Esophagus squamous epithelium (tissue), 5 donors: ENCODE measurements at places on chromosomes 6 and 20. TPM values are rescaled to one million over a fixed set of nuclear protein-coding genes. Genes with fewer than 3 reads are reported as not detected.

DNA sequence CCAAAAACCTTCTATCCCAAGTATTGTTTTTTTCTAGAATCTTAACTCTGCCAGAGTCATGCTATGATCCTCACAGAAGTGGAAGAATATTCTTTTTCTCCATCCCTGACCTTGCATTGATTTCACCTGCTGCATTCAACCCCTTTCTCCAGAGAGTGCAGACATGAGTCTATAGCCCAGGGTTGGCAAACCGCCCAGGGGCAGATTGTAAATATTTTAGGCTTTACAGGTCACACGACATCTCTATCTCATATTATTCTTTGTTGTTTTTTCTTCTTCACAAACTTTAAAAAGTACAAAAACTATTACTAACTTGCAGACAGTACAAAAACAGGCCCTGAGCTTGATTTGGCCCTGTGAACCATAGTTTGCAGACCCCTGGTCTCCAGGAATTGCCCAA, 112.1 kb upstream of the ASF1A start:
- DNase-seq, result no peak

DNA sequence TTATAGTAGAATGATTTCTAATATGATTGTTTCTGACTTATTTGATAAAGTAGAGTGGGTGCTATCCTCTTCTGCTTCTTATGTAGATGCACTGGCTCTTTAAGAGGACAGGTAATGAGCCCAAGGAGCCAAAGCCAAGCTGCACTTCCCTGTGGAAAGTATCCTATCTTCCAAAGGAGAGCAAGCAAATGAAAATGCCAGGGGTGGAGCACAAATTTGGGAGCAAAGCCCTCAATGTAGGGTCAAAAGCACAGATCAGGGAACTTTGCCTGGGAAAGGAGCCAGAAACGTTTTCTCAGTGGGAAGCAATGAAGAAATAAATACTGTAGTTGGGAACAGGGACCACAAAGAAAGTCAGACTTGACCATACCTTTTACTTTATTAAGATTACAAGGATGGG, 242.9 kb downstream of the SYNE1 start:
- DNase-seq, result no peak

DNA sequence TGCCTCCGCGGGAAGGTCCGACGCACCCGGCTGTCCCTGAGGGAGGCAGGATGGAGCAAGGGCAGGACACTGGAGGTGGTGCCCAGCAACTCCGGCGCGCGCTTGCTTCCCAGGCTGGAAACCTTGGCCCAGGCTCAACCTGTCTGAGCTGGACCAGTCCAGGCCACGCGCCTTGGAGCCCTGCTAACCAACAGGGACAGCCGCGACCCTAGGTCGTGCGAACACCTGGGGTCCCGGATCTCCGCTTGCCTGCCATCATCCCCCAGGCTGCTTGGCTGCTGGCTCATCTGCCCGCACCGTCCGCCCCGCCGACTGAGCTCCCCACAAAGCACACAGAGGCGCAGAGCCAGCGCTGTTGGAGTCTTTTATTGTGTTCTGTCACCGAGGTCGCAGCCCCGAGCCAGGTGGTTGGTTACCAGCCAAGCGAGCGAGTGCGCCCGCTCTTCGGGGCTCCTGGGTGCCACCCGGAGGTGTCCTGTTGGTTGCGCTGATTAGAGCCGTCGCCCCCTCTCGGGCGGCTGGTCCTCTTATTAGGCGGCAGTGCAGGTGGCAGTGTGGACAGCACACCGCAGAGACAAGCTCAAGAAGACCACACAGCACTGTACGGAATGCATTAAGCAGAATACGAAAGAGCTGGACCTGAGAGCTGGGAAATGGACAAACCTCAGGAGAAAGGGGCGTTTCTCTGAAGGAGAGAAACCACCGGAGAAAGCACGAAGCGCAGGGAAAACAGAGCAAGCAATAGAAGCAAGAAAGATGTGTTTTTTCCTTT, 3.8 kb downstream of the COL12A1 start:
- DNase-seq, result no peak

- no peak for DNase-seq
These were observed 13.7 kb downstream of the ABHD12 start for GRCh38 chr20:25376886-25377285.

GRCh38 chr6:116500969-116501433, 10.4 kb upstream of the CALHM5 start:
- DNase-seq, result no peak

Gene ADTRP
- 0.79 TPM for total RNA-seq

GRCh38 chr6:25316626-25317025, 37.5 kb downstream of the CARMIL1 start:
- DNase-seq, result no peak

- no peak for DNase-seq
These were observed 88.8 kb upstream of the PRND start for GRCh38 chr20:4632876-4633275.

DNA sequence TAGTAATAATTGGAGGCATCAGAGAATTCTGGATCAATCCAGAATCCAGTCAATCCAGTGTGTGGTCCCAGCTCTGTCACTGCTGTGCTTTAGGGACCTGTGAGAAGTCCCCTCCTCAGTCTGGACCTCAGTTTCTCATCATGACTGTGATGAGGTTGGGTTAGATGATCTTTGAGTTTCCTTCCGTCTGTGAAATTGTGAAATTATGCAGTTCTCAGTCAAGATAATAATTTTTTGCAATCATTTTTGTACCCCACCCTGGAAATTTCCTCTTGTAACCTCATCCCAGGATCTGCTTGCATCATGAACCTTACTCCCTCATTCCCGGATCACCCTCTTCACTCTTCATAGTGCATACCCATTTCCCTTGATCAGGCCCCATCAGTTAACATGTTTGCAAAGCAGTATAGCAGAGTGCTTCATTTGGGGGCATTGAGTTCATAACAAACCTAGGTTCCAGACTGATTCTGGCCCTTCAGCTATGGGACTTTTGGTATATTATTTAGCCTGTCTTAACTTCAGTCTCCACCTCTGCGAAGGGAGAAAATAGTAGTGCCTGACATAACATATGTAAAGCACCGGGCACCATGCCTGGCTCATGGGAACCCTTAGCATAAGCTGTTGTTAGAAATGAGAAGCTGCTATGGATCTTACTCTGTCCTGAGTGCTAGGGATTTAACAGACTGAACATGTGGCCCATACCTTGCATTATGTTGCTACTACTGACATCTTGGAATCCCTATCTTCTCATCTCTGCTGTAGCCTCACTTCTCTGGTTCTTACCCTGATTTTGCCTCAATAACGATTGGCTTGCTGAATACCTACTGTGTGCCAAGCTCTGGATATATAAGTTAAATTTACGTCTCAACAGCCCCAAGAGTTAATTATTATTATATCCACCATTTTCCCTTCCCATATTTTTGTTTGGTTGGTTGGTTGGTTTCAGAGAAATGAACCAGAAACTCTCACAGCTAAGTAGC, 1.3 kb downstream of the ZNF76 start:
- no peak for DNase-seq

Gene FOXQ1
- 11.3 TPM for total RNA-seq

GRCh38 chr6:63543982-63544381, 28.3 kb upstream of the LOC128125822 start:
- no peak for DNase-seq

Gene SRSF12
- 0.44 TPM for total RNA-seq

- DNase-seq, result no peak
These were observed 8.0 kb upstream of the RAET1L start for GRCh38 chr6:150033207-150033771.

- DNase-seq, result no peak
These were observed 522.8 kb upstream of the AGPAT4 start for GRCh38 chr6:161796681-161797080.

Gene TRIM31
- total RNA-seq, result not detected

DNA sequence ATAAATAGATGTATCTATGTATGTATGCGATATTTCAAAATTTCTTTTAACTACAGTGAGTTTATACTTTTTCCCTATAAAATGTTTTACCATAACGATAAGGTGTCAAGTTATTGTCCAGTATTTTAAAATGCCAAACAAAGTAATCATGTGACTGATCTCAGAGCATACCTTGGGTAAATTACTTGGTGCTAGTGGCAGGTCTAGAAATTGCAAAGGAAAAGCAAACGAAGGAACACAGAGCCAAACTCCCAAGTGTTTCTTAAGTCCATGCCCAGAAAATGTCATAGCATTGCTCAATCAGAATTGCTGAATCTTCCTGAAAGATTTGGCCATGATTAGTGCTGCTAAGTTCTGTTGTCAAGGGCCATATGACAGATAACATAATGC, 77.5 kb downstream of the CAP2 start:
- DNase-seq, result no peak

DNA sequence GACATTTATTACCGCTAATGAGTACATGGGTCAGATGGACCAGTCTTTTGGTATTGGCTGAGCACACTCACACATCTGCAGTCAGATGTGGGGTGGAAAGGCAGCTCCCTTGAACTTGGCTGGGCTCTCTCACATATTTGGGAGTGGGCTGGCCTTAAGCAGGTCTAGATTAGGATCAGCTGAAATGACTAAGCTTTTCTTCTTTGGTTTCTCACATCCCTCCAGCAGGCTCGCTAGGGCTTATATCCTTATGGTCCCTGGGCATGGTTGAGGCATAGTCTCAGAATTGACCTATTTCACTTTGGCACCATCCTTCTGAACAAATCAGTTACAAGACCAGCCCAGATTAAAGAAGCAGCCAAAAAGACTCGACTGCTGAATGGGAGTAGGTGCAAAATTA, 14.4 kb upstream of the PLCB1 start:
- no peak for DNase-seq

DNA sequence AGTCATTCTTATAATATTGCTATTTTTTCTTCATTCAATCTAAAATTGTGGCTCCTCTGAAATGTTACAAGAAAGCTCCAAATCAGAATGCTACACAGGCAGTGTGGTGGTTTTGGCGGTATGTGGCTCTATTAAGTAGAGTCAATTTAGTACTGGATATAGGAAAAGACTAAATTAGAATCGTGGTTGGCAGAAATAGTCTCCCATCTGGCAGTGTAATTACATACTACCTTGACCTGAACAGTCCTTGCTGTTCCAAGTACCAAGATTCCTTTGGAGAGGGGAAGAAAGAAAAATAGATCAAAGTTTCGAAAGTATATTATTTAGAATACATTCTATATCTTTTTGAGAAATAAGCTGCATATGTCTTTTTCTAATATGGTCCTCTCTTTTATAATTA, 78.2 kb downstream of the C6orf118 start:
- DNase-seq, result no peak

- DNase-seq, result no peak
These were observed 7.2 kb downstream of the AGPAT4 start for GRCh38 chr6:161266513-161267230.

Gene GSTA5
- total RNA-seq, result not detected

Gene MATN4
- total RNA-seq, result 0.09 TPM
